MG63 (cell line): ENCODE measurements at places on chromosomes 3 and 15. TPM values are rescaled to one million over a fixed set of nuclear protein-coding genes. Genes with fewer than 3 reads are reported as not detected.

The NR2E3 gene
- 0.43 TPM in 1 of 2 replicates, not detected in the other for total RNA-seq

The KIF23 gene
- total RNA-seq: 33.8 and 75.8 TPM in 2 replicates

The POTEB3 gene
- not detected in 2 replicates for total RNA-seq

The LSAMP gene
- 0.16 and 1.2 TPM in 2 replicates for total RNA-seq

The ITIH4 gene
- total RNA-seq: not detected in 2 replicates

The CCRL2 gene
- not detected in 2 replicates for total RNA-seq

The PRSS50 gene
- total RNA-seq: not detected in 2 replicates

The FETUB gene
- not detected in 2 replicates for total RNA-seq

The SLC12A1 gene
- not detected in 2 replicates for total RNA-seq

The STRIT1 gene
- total RNA-seq: not detected in 2 replicates

The CAMP gene
- total RNA-seq: not detected in 2 replicates

The ELL3 gene
- total RNA-seq: 5.6 TPM in 1 of 2 replicates, not detected in the other

The ARIH2 gene
- total RNA-seq: 76.4 and 113 TPM in 2 replicates

The ACSBG1 gene
- not detected in 2 replicates for total RNA-seq

The IL5RA gene
- total RNA-seq: not detected in 2 replicates

The SYNPR gene
- total RNA-seq: not detected in 2 replicates

The NPHP3 gene
- 13.8 and 27.5 TPM in 2 replicates for total RNA-seq

The CD86 gene
- not detected in 2 replicates for total RNA-seq

The ACKR4 gene
- total RNA-seq: 0.26 and 3.9 TPM in 2 replicates

The SMARCC1 gene
- 33.4 and 40.8 TPM in 2 replicates for total RNA-seq

The BSN gene
- total RNA-seq: 0.05 and 0.23 TPM in 2 replicates

The SHC4 gene
- total RNA-seq: not detected in 2 replicates

The RPL32 gene
- 1,545 and 2,409 TPM in 2 replicates for total RNA-seq

The C3orf22 gene
- total RNA-seq: not detected in 2 replicates

The GABRR3 gene
- not detected in 2 replicates for total RNA-seq
